Stimulated activated CD4-positive, alpha-beta T cell treated with anti-CD3 and anti-CD28 coated beads, Interleukin-2, amount 100 ng/mL, for 24 hours (primary cell): ENCODE measurements at places on chromosomes 4 and X.

- DNase-seq, result no peak
These were observed 594.9 kb downstream of the KCTD8 start for GRCh38 chr4:43853565-43854264.

- no peak for DNase-seq
These were observed 75.9 kb downstream of the NAA11 start for GRCh38 chr4:79249881-79250503.

DNA sequence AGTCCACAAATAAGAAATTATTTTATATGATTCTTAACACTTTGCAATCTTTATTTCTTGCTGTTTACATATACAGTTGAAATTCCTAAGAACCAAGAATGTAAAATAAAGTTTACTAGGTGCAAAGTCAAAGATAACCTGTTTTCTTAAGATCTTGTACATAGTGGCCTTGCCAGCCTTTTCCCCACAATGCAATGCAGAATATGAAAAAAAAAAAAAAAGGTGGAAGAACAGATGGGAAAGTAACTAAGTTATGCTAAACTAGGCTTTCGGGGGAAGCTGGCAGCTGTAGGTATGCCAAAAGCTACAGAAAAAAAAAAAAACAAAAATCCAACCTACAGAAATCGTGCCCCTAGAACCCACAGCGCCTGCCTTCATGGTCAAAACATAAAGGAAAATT, 1588.4 kb downstream of the STIM2 start:
- DNase-seq, result no peak

- no peak for DNase-seq
These were observed 190.5 kb upstream of the GALNTL6 start for GRCh38 chr4:171622729-171623128.

- no peak for DNase-seq
These were observed 364.7 kb downstream of the PCDH7 start for GRCh38 chr4:31084806-31085416.

- DNase-seq, result no peak
These were observed 588.0 kb downstream of the CCSER1 start for GRCh38 chr4:90715242-90715641.

DNA sequence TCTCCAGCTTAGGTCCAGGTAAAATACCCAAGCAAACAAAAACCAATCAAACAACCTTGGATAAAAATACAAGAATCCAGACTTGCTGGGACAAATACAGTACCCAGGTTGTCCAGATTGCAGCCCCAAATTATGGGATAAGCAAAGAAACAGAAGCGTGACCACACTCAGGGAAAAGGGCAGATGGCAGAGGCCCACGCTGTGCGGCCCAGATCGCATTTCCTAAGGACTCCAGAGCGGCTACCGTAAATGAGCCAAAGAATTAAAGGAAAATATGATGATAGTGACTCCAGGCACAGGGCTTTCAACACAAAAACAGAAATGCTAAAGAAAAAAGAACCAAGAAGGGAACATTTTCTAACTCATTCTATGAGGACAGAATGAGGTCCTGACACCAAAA, 50.3 kb downstream of the FGFRL1 start:
- no peak for DNase-seq

DNA sequence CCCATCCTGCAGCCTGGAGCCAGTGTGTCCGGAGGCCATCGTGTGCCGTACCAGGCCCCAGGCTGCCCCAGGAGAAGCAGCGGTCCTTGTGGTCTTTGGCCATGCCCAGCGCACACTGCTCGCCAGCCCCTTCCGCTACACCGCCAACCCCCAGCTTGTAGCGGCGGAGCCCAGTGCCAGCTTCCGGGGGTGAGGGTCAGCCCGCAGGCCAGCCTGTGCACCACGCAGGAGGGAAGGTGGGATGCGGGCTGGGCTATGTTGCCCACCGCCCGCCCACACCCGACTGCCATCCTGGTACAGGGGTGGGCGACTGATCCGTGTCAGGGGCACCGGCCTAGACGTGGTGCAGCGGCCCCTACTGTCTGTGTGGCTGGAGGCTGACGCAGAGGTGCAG, 7.6 kb upstream of the SRPK3 start:
- no peak for DNase-seq

GRCh38 chrX:35006361-35006760, 63.8 kb downstream of the FAM47B start:
- no peak for DNase-seq

- DNase-seq, result no peak
These were observed 297.2 kb upstream of the LDB2 start for GRCh38 chr4:17195461-17196275.

DNA sequence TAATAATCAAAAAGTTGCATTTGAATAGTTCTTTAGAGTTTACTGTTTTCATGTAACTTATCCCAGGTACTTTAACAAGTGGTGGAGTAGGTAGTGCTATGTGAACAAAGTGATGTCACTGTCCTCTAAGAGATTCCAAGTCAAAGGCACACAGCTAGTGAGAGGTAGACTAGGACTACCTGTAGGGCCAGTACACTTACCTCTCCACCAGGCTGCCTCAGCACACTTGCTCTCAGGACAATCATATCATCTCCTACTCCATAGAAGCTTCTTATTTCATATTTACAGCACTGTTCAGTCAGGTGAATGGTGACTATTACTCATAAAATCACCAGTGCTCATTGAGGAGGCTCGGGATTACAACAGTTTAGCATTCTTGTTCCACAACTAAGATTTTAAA, 173.0 kb upstream of the EMCN start:
- no peak for DNase-seq

DNA sequence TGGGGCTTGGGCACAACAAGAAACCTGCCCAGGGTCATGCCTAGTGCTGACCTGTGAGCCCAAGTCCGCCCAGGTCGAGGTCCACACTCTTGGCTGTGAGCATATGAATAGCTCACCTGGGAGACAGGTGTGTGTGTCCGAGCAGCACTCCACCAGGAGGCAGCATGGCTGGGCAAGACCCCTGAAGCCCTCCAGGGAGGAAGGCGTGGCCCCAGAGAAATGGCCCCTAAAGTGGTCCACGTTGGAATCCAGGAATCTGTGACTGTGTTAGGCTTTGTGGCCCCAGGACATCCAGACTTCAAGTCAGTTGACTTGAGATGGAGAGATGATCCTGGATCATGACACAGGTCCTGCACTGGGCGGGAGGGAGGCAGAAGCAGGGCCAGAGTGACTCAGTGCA, 138.8 kb downstream of the CPZ start:
- no peak for DNase-seq

- no peak for DNase-seq
These were observed 51.0 kb upstream of the MTM1 start for GRCh38 chrX:150517303-150517910.

DNA sequence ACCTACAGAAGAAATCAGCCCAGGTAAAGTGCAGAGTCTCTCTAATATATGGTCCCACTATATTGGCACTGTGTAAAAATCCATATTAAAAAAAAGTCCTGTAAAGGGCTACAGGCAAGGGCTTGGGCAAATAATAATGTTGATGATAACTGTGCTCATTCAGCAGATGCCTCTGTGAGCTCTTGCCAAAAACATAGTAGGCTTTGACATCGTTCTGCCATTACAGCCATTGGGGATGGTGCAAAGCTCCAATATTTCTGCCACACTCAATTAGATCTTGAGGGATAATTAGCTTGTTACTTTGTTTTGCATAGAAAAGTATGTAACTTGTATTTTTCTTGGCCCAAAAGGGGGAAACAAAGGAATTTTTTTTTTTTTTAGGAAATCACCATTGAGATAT, 645.5 kb upstream of the FAM241A start:
- no peak for DNase-seq

DNA sequence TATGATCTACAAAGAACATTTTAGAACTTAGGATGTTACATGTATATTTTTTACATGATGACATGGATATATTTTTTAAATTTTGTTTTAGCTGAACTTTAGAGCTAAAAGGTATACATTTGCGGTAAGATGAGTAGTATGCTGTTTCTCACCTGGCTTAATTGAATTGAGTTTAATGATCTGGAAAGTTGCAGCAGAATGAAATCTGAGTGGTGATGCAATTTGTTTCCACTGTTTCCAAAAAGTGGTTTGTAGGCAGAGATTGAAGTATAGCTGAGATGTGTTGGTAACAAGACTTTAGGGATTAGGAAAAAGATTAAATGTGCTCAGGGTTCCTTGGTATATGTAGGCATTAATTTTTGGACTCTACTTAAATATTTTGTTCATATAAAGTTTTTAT, 68.1 kb downstream of the HPF1 start:
- no peak for DNase-seq

DNA sequence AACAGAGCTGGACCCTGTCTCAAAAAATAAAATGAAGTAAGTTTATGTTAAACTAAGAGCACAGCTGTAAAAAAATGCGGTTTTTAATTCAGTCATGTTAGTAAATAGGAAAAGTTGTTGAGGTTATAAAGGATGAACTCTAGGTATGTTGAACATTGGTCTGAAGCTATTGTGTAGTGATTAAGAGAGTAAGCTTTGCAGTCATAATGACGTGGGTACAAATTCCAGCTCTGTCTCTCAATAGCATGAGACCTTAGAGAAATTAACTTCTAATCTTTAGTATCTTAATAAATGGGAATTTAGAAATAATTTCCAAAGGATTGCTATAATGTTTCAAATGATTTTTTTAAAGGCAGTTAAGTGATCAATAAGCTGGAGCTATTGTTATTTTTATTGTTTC, 2.9 kb upstream of the YTHDC1 start:
- no peak for DNase-seq

- no peak for DNase-seq
These were observed 1788.0 kb upstream of the TENM3 start for GRCh38 chr4:180455226-180455625.

- DNase-seq, result peak; percentile 28
These were observed 32.3 kb upstream of the IRF2 start for GRCh38 chr4:184506527-184507121.

DNA sequence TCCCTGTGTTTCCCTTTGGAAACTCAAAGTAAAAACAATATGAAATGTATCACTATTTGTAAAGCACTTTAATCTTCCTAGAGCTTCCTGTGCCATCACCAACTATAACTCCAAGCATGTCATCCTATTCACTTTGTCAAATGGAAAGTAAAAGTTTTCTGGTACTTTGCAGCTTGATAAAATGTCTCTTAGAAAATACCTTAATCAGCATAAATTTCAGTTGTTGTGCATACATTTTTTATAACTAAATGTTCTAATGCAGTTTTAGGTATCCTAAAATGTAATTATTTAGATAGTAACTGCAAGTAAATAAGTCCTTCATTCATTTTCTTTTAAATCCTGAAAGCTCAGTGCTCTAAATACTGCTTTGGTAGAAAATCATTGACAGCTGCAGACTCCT, 558.7 kb downstream of the GRID2 start:
- no peak for DNase-seq

- no peak for DNase-seq
These were observed 69.5 kb upstream of the BRWD3 start for GRCh38 chrX:80879143-80879542.

- DNase-seq, result no peak
These were observed 66.6 kb upstream of the TAB3 start for GRCh38 chrX:30955687-30956086.

DNA sequence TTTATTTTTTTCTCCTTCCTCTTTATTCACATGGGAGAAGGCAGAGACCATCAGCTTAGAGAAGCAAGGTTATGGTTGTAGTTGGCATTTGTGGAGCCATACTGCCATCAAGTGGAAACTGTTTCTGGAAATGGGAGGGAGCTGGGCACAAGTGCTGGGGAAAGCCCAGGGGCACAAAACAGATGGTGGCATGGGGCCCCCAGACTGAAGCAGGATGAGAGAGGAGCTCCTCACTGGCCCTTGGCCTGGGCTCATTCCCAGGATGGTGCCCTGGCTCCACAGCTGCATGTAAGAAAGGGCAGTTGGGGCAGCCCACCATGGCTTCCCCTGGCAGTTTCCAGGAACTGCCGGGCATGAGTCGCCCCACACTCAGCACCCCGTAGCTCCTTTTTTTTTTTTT, 59.2 kb downstream of the NBDY start:
- DNase-seq, result no peak

DNA sequence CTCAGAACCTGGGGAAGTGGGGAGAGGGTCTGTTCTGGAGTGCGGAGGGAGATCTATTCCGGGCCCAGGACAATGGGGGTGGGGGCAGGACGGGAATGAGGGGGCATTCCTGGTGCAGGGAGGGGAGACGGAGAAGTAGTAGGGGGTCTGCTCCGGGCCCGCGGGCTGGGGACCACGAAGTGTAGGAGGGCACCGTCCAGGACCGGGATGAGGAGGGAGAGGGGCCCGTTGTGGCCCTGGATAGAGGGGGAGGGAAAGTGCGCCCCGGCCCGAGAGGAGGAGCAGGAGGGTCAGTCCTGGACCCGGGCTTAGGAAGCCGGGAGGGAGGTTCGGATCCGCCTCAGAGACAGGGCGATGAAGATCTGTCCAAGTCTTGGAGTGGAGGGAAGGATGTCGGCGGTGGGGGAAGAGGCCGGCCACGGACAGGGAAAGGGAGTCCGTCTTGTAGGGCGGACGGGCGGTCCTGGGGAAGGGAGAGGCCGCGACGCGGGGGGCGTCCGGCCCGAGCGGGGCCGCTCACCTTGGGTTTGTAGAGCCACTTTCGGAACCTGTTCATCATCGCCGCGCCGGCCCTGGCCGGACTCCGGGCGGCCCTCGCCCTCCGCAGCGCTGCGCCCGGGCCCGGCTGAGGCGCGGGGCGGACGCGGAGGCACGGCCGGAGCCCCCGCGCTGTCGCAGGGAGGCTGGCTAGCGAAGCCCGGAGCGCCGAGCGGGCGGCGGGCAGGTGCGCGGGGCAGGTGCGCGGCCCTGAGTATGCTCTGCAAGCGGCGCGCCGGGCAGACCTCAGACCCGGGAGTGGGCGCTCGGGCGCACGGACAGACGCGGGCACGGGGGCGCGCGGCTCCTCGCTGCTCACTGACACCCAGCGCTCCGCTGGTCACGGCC, at the start of gene ZFYVE28:
TSS of gene ZFYVE28 (minus strand) at position 881 of the 885 bp plus-strand sequence. CDS start at position 559, 322 bp downstream.
- DNase-seq, result no peak

DNA sequence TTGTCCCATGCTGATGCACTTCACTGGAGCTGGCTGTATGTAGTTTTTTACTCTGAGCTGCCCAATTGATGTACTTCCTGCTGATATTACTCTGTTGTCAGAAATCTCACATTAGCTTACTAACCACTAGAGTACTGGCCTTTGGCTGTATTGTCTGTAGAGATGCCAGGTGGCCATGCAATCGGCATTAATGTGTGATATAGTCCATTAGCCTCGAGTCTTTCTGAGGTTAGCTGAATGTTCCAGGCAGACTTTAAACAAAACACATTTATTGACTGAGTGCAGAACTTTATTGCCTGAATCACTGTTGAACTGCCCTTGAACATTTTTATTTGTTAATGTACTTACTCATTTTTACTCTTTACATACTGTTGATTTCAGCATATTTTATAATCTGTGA, 335.2 kb downstream of the PCDH10 start:
- DNase-seq, result no peak
